GM13976 (cell line): ENCODE measurements at places on chromosomes 7 and 10.

DNA sequence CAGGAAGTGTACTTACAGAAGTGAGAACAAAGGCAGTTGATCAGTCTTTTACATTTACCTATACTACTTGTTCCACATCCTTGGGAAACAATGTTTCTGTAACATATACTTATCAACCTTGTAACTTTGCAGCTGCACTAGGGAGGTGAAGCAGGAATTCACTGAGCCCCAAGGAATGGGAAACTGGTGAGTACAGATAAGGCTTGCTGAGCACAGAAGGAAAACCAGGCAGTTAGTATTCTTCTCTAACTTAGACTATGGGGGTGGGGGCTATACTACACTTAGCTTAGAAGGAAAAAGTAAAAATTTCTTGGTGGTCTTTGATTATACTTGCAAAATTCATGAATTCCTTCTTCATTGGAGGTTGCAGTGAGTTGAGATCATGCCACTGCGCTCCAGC lies 6.9 kb upstream of the ZNF33A start:
- no peak for DNase-seq

- DNase-seq, result peak; percentile 13
Measured at GRCh38 chr7:150902078-150903033, 50.0 kb downstream of the AOC1 start.

DNA sequence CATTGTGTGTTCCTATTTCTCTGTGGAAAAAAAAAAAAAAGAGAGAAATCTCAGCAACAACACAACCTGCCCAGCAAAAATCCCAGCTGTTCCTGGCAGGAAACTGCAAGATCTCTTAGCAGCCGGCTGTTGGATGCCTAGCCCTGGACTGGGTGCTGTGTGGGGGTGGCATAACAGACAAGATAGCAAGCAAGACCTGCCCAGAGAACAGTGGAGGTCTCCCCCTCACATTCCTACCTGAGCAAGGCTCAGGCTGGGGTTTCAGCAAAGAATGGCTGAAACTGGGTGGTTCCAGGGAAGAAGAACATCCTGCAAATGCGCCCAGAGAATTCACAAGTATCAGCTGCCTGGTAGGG lies 248.8 kb upstream of the ZMIZ1 start:
- no peak for DNase-seq

- DNase-seq, result no peak
Measured at GRCh38 chr10:126568809-126569385, 101.6 kb downstream of the C10orf90 start.

DNA sequence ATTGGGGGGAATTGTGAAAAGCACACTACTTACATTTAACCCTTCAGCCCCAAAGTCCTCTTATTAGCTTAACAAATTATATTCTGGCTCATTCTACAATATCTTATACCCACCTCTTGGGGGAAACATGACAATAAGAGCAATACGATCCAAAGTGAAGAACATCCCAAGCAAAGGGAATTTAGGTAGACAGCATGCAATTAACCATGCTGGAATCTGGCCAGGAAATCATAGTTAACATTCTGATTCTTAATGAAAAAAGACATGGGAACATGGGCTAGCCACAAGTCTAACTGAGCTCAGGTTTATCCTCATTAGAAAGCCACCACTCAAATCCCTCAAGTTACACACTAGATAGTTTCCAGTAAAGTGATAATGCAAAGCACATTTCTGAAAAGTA lies 241.9 kb upstream of the SLC26A5 start:
- no peak for DNase-seq

DNA sequence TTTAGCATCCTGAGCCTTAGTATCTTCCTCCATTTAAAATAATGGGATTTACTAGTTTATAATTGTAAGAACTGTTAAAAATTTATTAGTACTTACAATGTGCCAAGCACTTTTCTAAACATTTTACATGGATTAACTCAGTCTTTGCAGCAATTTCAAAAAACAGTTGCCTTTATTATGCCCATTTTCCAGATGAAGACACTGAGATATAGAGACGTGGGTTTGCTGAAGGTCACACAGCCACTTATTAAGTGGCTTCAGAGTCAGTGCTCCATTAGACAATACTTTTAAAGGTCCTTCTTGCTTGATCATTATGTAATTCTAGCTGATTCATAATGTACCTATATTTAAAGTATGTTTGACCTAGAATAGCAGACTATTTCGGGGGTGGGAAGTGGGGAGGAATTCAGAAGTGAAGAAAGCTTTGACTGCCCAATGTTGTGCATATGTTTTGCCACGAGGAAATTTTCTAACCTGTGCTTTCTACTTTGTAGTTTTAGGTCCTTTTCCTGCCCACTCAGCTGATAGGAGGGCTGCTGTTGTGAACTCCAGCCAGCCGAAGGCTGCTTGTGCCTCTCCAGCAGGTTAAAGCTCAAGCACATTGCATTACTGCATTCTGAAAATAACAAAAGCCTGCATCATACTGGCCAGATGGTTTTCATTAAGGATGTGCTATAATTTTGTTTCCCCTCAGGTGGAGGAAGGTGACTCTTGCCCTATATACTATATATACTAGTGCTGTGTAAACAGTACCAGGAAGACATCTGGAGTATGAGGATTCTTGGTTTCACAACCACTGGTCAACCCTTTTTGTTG lies 4.3 kb downstream of the PLEKHA8 start:
- DNase-seq, result no peak

DNA sequence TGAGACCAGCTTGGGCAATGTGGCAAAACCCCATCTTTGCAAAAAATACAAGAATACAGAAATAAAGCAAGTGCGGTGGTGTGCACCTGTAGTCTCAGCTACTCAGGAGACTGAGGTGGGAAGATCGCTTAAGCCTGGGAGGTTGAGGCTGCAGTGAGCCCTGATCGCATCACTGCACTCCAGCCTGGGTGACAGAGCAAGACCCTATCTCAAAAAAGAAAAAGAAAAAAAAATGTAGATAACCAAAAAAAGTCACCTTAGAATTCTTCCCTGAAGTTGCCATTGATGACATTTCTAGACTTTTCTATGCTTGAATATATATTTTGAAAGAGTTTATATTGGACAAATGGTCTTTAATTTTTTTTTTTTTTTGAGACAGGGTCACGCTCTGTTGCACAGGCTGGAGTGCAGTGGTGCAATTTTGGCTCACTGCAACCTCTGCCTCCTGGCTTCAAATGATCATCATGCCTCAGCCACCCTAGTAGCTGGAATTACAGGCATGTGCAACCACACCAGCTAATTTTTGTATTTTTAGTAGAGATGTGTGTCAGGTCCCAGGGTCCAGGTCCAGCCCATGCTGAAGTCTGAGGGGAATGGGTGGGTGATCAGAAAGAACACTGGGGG lies 35.1 kb upstream of the MTPAP start:
- no peak for DNase-seq

GRCh38 chr10:12390733-12391132 lies 41.4 kb downstream of the CAMK1D start:
- DNase-seq, result no peak

- DNase-seq, result no peak
Measured at GRCh38 chr7:82131215-82131614, 312.4 kb downstream of the CACNA2D1 start.

DNA sequence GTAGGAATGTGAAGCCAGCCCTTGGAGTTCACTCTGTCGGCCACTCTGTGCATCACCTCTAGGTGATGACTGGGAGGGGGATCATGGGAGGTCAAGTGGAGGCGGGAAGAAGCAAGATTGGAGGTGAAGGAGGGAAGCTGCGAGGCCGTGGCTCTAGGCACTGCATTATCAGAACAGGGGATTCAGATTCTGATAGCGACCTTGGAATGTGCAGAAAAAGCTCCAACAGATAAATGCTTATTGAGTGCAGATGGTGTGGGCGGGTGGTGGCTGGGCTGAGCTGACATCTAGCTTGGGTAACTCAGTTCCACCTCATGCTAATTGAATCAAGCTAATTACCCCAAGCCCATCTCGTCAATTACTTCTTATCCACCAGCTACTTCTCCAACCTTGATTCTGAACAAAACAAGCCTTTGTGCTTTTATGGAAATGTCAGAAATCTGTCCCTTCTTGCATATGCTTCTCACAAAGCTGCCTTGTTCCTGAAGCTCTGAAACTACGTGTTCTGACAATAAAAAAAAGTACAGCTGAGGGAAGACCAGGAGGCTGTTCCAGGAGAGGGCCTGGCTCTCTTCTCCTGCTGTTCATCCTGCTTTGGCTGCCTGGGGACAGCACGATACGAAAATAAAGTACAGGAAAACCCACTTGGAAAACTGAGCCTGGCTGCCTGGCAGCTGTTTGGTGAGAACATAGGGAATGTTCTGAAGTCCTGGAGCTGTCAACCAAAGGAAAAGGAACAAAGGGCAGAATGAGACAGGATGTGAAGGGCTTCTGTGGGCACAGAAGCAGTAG lies 27.5 kb downstream of the STRA8 start:
- DNase-seq, result no peak
